ENCODE measurements at places on chromosomes 16 and 17.
A peak's percentile ranks its signal among the peaks of the same experiment; 100 is the strongest.

DNA sequence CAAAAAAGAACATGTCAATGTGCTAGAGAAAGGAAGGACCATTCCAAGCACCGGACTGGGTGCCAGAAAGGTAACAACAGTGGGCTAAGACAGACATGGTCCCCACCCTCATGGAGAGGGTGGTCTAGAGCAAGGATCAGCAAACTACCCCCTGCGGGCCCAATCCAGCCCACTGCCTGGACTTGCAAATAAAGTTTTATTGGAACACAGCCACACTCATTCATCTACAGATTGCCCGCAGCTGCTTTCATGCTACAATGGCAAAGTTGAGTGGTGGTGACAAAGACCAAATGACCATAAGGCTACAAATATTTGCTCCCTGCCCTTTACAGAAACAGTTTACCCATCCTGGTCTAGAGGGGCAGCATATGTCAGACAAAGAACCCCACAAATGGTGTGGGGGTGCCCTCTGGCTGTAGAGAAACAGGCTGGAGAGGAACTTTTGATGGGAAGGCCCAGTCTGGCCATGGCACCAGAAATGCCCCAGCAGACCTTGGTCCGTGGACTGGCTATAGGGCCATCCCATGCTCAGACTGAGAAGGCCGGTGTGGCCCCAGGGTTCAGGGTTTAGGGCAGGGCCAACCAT, 15.2 kb downstream of the CDH5 start:
- DNase-seq: no peak

- peak; percentile 16 for DNase-seq
Measured at GRCh38 chr17:70365091-70365583, 195.8 kb downstream of the KCNJ2 start.

DNA sequence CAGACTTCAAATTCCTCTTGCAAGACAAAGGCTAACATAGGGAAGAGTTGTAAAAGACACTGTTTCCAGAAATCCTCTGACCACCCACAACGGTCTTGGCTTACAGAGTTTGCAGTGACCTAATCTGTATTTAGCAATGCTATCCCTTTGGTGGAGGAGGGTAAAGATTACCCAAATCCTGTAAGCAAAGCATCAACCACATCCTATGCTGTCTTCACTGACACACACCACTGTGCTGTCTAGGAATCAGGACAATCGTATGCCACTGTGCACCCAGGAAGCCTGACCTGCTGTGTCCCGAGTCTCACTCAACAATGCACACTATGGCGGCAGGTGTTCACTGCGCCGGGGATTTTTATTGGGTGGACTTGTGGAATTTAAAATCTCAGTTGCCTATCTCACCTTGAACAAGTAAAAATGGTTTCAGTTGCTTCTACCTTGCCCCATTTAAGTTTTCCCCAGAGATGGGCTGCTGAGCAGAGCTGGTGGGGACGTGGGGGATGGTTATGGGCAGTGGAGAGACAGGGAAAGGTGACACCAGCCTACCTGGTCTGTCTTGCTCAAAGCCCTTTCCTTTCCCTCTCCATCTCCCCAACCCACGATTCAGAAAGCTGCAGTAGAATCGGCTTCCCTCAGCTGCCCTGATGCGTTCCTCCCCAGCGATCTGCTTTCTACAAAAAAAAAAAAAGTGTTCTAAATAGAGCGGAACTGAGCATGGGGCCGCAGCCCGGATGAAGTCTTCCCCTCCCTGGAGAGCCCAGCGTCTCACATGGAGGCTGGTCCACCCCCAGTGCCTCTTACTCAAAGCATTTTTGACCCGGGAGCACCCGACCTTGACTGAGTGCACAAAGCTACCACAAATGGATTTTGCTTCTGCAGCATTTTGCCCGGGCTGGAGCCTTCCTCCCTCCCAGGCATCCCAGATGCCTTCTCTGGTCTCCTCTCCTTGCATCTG, 271.5 kb downstream of the SOX9 start:
- DNase-seq: peak; percentile 57

DNA sequence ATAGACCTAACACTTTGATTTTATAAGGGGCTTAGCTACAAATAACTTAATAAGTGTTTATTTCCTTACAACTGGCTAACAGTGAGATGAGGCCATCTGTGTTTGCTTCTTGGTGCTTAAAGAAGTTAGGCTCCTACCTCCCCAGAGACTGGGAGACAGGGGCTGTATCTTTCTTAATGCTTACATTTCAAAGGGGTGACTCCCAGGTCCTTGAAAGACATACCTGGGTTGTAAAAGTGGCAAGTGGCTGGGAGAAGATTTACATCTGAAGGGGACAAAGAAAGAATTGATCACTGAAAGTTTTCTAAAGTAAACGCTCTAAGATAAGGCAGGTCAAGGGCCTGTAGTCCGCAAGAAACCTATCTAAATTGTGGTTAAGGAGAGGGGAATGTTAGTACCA, 196.8 kb downstream of the CNTNAP4 start:
- no peak for DNase-seq

- no peak for DNase-seq
Measured at GRCh38 chr17:50149091-50149416, 1.4 kb downstream of the PPP1R9B start.

DNA sequence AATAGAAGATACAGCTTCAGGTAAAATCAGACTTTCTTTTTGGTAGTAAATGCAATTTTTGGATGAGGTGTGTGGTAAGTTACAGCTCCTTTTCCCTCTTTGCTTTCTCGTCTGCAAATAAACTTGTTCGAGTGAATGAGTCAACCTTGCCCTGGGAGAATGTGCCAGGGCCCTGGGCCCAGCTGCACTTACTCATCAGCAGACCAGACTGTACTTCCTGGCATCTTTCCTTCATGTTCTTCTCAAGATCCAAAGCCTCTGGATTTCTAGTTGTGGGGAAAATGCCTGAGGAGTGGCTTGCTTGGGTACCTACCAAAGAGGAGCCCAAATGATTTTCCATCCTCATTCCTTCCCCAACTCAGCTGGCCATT, 5.4 kb upstream of the G6PC1 start:
- peak; percentile 56 for DNase-seq

GRCh38 chr16:77540646-77541045, 105.8 kb upstream of the ADAMTS18 start:
- peak; percentile 85 for DNase-seq

All from brain microvascular endothelial cell (primary cell).